Stomach (tissue), 19 donors: ENCODE measurements at places on chromosomes 12 and 14. TPM values are rescaled to one million over a fixed set of nuclear protein-coding genes. Genes with fewer than 3 reads are reported as not detected.

MIPOL1 gene
- 4.9 TPM for polyA plus RNA-seq

RNASE3 gene
- polyA plus RNA-seq = not detected

SYNE2 gene
- 38.5 TPM for polyA plus RNA-seq

DDN gene
- polyA plus RNA-seq = 0.19 TPM

CACNA2D4 gene
- 1.9 TPM for polyA plus RNA-seq

PRPF40B gene
- polyA plus RNA-seq = 12.6 TPM

RIC8B gene
- polyA plus RNA-seq = 2.2 TPM

KIF5A gene
- 0.40 TPM for polyA plus RNA-seq

INHBC gene
- not detected for polyA plus RNA-seq

SERPINA10 gene
- polyA plus RNA-seq = 0.37 TPM

TTC9 gene
- polyA plus RNA-seq = 5.9 TPM

BHLHE41 gene
- 2.4 TPM for polyA plus RNA-seq

CISTR gene
- polyA plus RNA-seq = not detected

PRPH gene
- polyA plus RNA-seq = 0.50 TPM
